ENCODE measurements at places on chromosomes 3 and 15.

DNA sequence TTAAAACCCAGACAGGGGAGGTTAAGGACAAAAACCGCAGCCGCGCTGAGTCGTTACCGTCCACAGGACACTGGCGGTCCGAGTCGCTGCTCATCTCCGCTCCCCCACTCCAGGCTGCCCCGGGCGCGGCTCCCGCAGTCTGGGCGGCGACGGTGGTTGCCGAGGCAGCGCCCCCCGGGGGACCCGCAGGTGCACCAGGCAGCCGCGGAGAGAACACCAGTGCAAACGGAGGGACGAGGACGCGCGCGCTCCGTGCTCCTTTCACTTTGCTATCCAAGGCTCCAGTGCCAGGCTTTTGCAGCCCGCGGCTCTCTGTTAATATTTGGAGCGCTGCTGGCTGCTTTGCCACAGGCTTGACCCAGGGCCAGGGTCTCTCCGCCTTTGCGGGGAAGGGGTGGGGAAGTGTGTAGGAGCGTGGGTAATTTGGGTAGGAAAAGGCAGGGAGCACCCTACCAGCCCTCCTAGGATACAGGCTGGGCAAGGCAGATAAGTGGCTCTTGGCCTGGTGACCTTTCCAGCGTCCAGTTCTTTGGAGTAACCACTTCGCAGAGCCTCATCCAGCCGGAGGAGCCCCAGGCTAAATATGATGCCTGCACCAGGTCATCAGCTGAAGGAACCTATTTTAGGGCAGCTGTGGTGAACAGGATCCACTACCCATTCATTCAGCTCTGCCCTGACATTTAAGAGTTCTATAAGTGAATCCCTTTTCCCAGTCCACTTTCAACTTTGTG lies at the start of gene GADL1:
GADL1 (minus strand) TSS at position 141 of the 731 bp plus-strand sequence; CDS start at position 94, 47 bp downstream.
- no peak for DNase-seq

DNA sequence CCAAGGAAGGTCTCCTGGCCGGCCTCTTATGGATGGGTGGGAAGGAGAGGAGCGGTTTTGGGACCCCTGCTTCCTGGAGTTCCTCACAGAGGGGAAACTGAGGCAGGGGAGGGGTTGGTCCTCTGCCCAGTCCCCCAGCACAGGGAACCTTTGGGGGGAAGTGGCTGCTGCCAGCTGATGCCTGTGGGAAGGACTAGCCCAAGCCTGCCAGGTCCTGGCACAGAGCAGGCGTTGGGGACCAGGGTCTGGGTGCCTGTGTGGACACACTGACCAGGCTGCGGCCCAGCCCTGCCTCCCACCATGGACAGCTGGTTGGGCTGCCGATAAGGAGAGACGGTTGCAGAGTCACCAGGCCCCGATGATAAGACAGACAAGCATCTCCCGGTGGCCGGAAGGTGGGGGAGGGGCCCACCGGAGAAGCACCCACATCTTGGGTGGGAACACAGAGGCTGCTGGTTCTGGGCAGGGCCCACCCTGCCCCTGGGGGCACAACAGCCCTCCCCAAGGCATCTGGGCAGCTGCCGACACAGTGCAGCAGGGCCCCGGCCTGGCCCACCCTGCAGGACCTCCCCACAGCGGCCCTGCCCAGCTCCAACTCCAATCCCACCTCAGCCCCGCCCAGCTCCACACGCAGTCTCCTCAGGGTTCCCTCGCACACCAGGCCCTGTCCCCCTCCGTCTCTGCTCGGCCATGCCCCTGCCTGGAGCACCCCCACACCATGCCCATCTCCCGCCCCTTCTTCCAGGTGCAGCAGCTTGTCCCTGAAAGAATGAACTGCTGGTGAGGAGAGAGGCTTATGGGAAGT lies 50.7 kb downstream of the DNAJB8 start:
- no peak for DNase-seq

GRCh38 chr3:58556761-58557221 lies 19.8 kb upstream of the ACOX2 start:
- DNase-seq, result no peak

DNA sequence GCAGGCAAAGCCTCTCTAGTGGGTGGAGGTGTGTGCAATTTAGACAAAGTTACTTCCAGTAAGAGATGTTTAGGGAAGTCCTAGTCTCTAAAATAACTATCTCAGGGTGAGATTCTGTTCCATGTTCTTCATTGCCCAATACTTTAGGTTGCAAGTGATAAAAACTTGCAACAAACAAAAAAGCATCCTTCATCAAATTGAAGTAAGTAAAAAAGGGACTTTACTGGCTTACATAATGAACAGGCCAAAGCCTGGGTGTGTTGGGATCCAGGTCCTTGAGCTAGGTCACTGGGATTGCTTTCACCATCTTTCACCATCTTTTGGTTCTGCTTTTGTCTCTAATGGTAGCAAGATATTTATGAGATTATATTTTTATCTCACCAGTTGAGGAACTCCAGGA lies 38.3 kb downstream of the CX3CR1 start:
- no peak for DNase-seq

- DNase-seq, result no peak
These were observed 119.5 kb upstream of the LRIG1 start for GRCh38 chr3:66620296-66620695.

- no peak for DNase-seq
These were observed 194.1 kb downstream of the TPRG1 start for GRCh38 chr3:189365609-189366564.

DNA sequence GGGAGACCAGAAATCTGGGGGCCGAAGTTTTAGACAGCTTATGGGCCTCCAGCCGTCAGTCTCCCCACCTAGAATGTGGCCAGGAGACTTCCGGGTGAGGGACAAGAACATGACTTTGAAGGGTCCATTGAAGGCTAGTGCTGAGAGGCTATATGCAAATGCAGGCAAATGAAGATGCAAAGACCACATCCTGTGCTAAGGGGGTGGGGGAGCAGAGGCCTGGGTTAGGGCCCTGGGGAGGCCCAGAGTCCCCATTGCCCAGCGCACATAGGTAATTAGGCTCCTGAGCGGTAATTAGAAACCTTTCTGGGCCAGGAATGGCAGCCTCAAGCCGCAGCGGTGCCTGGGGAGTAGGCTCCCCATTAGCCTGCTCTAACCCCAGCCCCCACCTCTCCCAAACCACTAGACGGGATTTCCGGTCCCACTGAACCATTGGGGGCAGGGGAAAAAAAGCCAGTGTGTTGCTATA lies 6.8 kb downstream of the CSK start:
- DNase-seq, result no peak

- DNase-seq, result no peak
These were observed 928 bp downstream of the ANKRD34C start for GRCh38 chr15:79283252-79284048.

GRCh38 chr15:67761343-67761742 lies 64.0 kb upstream of the SKOR1 start:
- DNase-seq, result no peak

DNA sequence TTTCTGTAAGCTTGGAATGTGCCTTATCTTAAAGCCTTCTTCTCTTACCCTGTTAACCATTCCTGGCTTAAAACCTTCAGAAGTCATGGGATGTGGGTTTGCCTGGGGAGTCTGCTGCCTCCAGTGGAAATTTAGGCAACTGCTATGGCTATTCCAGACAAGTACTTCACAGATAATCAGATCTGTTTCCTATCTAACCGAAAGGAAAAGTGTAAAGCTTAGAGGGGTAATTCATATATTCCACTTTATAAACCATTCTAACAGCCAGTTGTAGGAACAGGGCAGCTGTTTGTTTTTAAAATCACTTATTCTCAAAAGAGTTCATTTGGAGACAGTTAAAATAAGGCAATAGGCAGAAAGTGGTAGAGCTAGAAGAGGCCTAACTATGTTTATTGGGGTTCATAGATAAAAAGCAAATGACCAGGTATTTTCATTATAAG lies 219.9 kb downstream of the TCF12 start:
- DNase-seq, result no peak

DNA sequence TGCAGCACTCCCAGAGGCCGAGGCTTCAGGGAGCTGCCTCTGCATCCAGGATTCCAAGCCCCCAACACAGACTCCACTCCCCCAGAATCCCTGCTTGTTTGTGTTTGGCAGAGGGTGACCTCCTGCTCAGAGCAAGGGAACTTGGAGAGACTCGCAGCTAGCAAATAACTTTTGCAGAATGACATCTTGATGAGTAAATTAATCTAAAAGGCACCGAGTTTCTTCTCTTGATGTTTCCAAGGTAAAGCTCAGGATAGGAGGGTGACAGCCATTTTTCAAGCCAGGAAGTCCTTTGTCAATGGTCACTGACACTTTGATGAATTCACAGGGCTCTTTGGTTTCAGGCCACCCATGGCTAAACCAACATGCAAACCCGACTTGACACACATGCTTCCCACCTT lies 523.0 kb downstream of the NTRK3 start:
- no peak for DNase-seq

- no peak for DNase-seq
These were observed 57.5 kb upstream of the EPHB1 start for GRCh38 chr3:134737516-134737915.

DNA sequence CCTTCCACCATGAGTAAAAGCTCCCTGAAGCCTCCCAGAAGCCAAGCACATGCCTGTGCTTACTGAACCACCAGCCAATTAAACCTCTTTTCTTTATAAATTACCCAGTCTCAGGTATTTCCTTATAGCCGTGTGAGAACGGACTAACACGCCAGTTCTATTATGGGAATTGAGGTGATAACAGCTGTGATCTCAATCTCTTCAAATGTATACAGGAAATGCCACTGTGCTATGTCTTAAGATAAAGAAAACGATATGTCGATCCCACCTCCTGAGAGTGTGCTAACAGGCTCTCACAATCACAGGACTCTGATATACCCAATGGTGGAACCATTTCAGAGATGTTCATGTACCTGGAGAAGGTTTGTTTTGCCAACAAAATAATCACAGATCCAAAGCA lies 26.2 kb downstream of the CHSY1 start:
- DNase-seq, result no peak

- no peak for DNase-seq
These were observed 9.3 kb downstream of the BCHE start for GRCh38 chr3:165827883-165828282.

DNA sequence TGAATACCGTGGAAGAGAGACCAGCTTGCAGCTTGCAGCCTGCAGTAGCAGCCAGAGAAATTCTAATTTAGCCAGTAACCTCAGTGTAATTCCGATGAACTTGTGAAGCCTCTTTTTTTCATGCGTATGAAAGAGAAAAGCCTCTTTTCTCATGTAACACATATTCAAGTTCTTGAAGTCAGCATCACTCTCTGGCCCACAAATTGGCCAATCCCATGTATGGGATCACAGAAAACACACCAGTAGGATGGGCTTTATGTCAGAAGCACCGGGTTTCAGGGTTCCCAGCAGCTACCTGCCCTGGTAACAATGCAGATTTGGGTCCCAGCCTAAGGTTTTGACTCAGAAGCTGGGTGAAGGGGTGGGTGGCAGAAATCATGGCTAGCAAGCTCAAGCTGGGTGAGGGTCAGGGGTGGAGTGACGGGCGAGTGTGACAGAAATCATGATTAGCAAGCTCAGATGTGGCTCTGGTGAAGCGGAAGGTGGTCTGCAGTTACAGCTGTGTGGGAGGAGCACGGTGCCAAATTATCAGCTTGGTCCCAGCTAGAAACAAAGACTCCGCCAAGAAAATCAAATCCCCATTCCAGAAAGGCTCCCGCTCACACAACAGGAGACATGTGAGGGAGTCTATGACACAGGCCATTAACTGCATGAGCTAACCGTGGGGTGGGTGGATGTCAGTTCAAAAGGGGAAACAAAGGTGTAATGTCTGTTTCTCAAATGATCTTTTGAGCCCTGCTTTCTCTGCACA lies 86.6 kb downstream of the SNRK start:
- DNase-seq, result no peak

- DNase-seq, result no peak
These were observed 26.2 kb downstream of the RHOA start for GRCh38 chr3:49385617-49386016.

GRCh38 chr15:93288728-93289294 lies 199.8 kb upstream of the RGMA start:
- DNase-seq, result no peak

DNA sequence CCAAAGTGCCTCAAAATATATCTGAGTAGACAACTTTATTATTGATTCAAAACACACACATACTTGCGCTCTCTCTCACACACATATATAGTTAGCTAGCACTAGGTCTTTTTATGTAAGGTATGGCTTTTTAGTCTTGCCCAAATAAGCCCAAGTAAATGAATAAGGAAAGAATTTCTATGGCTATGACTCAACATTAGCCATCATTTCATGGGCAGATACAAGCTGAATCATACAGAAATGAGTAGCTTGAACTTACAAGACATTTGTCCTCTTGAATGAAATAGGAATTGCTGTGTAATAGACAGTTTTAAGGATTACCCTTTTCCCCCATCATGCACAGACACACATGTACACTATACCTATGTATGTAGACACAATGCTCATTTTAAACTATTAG lies 4.9 kb downstream of the CADPS start:
- DNase-seq, result no peak

DNA sequence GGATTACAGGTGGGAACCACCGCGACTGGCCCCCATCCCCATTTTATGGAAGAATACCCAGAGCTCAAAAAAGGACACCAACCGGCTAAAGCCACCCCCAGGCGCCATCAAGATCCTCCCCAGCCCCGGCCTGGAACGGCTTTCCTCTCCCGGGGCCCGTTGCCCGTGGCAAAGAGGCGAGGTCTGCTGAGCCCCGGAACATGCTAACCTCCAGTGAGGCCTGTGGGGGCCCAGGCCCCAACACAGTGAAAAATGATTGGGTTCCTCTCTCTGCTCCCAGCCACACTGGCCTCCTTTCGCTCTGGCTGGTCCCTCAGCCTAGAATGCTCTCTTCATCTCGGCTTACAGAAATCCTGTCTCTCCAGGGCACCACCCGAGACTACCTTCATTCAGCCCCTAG lies 46.5 kb upstream of the SMAD6 start:
- DNase-seq, result no peak

DNA sequence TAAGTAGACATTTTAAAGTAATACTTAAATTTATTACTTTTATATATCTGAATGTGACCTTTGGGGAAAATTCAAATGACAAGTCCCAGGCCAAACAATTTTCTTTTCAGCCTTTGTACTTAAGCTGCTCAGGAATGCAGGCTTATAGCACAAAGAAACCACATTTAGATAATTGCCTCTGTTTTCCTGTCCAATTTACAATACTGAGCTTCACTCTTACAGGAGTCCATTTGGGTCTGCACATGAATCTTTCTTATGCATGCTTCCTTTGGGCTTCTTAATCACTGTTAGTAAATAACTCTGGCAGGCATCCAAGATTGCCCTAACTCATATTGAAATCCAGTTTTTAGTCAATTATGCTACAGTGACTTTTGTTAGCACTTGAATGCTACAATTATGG lies 459.4 kb upstream of the TGFBR2 start:
- DNase-seq, result no peak

DNA sequence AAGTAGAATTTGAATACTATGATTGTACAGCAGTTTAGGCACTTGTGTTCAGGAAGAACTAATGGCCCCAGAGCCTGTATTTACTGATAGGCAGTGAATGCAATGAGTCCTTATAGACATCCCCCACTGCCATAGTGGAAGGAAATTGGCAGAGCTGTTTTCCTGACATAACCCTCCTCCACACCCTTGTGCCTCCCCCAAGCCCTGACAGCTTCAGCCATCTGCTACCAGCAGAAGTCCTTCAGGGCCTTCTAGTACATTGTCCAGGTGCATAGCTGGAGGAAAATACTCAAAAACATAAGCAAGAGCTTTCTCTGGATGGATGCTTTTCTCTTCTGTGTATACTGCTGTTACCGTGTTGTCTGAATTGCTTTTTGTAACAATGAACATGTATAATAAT lies 20.6 kb downstream of the ARHGAP31 start:
- DNase-seq, result no peak
